H1 (cell line): ENCODE measurements at places on chromosomes 2 and 18. TPM values are rescaled to one million over a fixed set of nuclear protein-coding genes. Genes with fewer than 3 reads are reported as not detected.

DNA sequence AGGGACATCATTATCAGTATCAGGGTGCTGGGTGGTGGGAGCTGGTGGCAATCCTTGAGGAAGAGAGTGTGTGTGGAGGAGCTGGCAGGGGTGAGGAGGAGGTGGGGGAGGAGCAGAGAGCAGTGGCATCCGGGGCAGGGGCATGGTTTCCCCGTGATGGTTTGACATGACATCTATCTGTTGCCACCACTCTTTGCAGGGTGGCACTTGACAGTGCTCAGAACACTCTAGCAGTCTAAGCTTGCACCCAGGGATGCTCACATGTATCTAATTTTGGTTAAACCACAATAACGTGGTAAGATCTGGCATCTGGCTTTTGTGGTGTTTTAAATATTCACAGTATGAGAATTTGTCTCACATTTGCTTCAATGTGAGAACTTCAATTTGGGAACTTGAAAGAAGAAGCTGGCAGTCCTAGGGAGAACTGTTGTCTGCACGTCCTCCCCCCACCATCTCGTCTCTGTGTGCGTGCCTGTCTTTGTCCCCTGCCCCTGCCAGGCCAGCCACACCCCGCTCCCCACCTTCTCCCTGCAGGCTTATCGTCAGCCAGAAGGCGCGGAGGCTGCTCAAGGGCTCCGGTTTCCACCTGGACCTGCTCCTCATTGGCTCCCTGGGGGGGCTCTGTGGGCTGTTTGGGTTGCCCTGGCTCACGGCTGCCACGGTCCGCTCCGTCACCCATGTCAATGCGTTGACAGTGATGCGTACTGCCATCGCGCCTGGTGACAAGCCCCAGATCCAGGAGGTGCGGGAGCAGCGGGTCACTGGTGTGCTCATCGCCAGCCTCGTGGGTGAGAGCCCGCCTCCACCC, 11.7 kb downstream of the SLC4A3 start:
- no peak for DNase-seq
- H3K4me3 ChIP-seq: no peak overlapping the region
- no peak overlapping the region for H3K27ac ChIP-seq
- H3K27me3 ChIP-seq: no peaks in the 10 kb centered on the region; the same call in 1 of the 2 replicates
- no peaks in the 10 kb centered on the region for H3K4me1 ChIP-seq

DNA sequence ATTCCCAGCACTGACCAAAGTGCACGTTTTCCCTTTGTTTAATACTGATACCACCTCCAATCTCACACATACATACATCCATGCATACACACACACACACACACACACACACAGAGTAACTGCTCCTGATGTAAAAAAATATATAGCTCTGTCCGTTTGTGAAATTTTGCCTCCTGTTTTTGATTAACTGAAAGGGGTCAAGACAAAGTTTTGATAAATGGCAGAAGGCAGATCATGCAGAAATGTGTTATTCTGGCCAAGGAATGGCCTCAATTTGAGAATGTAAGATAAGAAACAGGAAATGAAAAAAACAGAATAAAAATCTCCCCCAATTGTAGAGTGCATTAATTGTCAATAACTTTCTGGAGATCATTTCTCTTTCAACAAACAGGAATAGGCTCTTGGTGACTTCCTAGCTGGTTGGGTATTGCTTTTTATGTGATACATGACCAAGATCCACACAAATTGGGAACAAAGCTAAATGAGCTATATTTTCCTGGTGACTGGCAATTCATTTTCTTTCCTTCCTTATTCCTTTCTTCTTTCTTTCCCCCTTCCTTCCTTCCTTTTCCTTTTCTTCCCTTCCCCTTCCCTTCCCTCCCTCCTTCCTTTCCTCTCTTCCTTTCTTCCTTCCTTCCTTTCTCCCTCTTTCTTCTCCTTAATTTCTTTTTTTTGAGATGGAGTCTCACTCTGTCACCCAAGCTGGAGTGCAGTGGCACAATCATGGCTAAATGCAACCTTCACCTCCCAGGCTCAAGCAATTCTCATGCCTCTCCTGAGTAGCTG, 88.9 kb upstream of the PMAIP1 start:
- no peaks in the 10 kb centered on the region for H3K4me1 ChIP-seq
- no peaks in the 10 kb centered on the region for H3K36me3 ChIP-seq

GRCh38 chr2:165193178-165193777, 10.6 kb downstream of the SCN3A start:
- H3K27me3 ChIP-seq: no peaks in the 10 kb centered on the region
- DNase-seq: no peak
- H3K36me3 ChIP-seq: no peaks in the 10 kb centered on the region
- no peak overlapping the region for H3K4me3 ChIP-seq
- no peak overlapping the region for H3K27ac ChIP-seq
- H3K4me1 ChIP-seq: peaks cover 2% of the 10 kb centered on the region; the same call in 1 of the 2 replicates

DNA sequence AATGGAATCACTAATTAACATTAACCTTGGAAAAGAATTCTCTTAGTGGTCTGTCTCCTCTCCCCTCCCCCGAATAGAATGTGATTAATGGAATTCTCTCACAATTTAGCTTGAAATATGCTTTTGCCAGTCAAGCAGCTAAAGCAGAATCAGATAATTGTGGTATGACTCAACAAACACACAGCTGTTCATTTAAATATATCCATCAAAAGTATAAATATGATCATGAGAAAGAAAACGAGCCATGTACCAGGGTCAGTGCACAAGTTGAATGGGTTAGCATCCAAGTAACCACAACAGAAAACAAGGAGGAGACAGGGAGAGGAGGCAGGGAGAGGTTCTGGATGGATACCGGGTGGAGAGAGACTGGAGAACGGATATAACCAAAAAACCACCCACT, 66.9 kb downstream of the ACVR1 start:
- H3K36me3 ChIP-seq: no peaks in the 10 kb centered on the region
- no peak overlapping the region; the same call in 1 of the 2 replicates for H3K27ac ChIP-seq
- H3K27me3 ChIP-seq: no peaks in the 10 kb centered on the region

GRCh38 chr2:16162491-16163040, 222.2 kb downstream of the MYCN start:
- peaks cover 10% of the 10 kb centered on the region for H3K4me1 ChIP-seq
- H3K36me3 ChIP-seq: no peaks in the 10 kb centered on the region
- DNase-seq: peak; percentile 2
- no peak overlapping the region for H3K4me3 ChIP-seq

GRCh38 chr18:8630546-8630945, 21.3 kb downstream of the RAB12 start:
- peaks cover 12% of the 10 kb centered on the region for H3K4me1 ChIP-seq
- DNase-seq: no peak
- H3K36me3 ChIP-seq: peaks cover 35% of the 10 kb centered on the region
- no peak overlapping the region for H3K4me3 ChIP-seq

- H3K4me3 ChIP-seq: no peak overlapping the region
- H3K4me1 ChIP-seq: peaks cover 10% of the 10 kb centered on the region
- DNase-seq: peak; percentile 37
These were observed 142.4 kb downstream of the NEDD4L start for GRCh38 chr18:58186258-58186948.

DNA sequence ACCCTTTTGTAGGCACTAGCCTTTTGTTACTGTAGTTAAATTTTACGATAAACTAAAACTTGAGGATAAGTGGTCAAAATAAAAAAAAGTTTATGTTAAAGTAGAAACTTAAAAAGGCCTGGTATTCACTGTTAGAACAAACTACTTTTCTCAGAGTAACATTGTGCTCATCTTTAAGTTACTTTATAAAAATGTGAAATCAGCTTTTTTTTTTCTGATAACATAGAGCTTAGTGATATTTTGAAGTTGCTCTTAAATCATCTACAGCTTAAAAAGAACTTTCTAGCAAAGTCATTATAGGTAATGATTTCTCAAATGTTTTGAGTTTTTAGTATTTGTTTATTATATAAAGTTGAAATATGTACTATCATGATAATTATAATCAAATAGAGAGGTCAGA, 125.3 kb downstream of the CAMKMT start:
- H3K27ac ChIP-seq: no peak overlapping the region
- no peak for DNase-seq
- peaks cover 1% of the 10 kb centered on the region for H3K27me3 ChIP-seq
- no peaks in the 10 kb centered on the region for H3K4me1 ChIP-seq
- no peak overlapping the region for H3K4me3 ChIP-seq
- no peaks in the 10 kb centered on the region for H3K36me3 ChIP-seq

DNA sequence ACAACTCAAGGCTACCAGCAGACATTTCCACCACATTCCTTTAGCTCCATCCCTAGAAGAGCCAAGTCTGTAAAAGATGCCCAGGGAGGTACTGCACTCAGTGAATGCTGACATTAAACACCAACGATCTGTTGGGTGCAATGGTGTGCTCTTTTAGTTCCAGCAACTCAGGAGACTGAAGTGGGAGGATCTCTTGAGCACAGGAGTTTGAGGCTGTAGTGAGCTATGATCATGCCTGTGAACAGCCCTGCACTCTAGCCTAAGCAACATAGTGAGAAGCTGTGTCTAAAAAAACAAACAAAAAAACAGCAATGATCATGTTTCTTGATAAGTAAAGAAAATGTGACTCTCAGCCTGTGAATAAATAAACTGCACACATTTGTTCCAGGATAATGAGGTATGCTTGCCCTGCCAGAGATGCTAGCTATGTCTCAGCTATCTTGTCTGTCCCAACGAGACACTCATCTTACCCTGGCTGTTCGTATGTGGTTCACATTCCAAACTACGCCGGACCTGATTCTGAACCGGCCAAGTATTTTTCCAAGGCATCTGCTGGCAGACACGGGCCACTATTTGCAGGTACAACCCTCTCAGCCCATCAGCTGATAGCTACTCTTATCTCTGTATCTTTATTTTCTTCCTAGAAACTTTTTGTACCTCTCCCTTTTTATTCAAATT, 21.8 kb downstream of the TMEM182 start:
- H3K4me3 ChIP-seq: no peak overlapping the region
- H3K27ac ChIP-seq: peak overlapping the region; percentile 14; the same call in 1 of the 2 replicates
- DNase-seq: no peak
- H3K36me3 ChIP-seq: no peaks in the 10 kb centered on the region
- H3K4me1 ChIP-seq: no peaks in the 10 kb centered on the region
- H3K27me3 ChIP-seq: no peaks in the 10 kb centered on the region

DNA sequence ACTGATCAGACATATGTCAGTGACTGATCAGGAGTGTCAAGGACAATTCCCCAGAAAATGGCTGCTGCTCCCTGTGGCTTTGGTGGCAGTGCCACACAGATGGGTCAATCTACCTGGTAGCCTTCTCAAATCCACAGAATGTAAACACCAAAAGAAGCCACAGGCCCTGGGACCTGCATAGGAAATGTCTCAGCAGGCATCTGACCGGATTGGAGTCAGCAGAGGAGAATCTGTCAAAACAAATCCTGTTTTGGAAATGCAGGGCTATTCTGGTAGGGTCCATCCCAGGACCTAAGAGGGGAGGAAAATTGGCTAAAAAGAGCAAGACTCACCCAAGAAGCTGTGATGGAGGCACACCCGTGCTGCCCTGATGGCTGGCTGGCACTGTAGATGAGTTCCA, 189.7 kb downstream of the TMEM247 start:
- DNase-seq: no peak
- H3K4me1 ChIP-seq: no peaks in the 10 kb centered on the region; the same call in 1 of the 2 replicates
- H3K4me3 ChIP-seq: no peak overlapping the region
- H3K27ac ChIP-seq: no peak overlapping the region
- H3K36me3 ChIP-seq: no peaks in the 10 kb centered on the region

DNA sequence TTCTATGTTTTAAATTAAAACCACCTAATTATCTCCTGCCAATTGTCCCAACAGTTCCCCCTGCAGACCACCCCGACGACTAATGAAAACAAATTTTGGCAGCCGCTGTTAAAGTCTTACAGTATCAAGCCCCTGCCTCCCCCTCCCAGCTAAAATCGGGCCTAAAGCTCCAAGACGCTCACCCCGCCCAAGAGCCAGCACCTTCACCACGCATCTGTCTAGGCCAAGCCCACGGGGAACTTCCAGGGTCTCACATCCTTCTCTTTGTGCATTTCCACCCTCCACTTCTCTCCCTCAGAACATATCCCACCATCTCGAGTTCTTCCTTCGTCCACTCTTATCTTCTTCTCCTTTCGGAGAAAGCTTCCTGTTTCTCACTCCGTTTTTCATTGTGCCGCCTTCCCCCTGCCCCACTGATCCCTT, 445 bp downstream of the PRPF40A start:
- peak overlapping the region; percentile 100 for H3K27ac ChIP-seq
- no peaks in the 10 kb centered on the region for H3K4me1 ChIP-seq
- H3K4me3 ChIP-seq: peak overlapping the region; percentile 97
- DNase-seq: no peak

- H3K27ac ChIP-seq: no peak overlapping the region
- H3K4me3 ChIP-seq: no peak overlapping the region
- DNase-seq: no peak
- H3K36me3 ChIP-seq: no peaks in the 10 kb centered on the region
These were observed 378.3 kb upstream of the SALL3 start for GRCh38 chr18:78601349-78601748.

GRCh38 chr2:28595323-28595722, 99.5 kb downstream of the PLB1 start:
- H3K27ac ChIP-seq: no peak overlapping the region
- peaks cover 3% of the 10 kb centered on the region for H3K4me1 ChIP-seq
- H3K36me3 ChIP-seq: no peaks in the 10 kb centered on the region
- no peaks in the 10 kb centered on the region for H3K27me3 ChIP-seq
- DNase-seq: no peak

DNA sequence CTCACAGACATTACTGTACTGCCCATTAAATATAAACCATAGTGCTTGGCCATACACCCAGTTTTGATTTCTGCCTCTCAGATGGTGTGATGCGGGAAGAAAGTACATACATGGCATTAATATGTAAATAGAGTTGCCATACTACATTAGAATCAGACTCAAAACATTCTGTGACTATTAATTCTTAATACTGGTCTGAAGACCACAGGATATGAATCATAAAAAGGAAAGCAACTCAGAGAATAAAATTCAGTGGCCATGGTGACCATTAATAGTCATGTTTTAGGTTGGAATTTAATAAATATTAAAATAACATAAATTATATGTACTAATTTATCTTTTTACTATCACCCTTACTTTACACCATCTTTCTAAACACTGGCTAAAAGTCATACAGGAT, 33.0 kb upstream of the WDR75 start:
- H3K4me3 ChIP-seq: no peak overlapping the region
- H3K4me1 ChIP-seq: no peaks in the 10 kb centered on the region
- H3K27me3 ChIP-seq: no peaks in the 10 kb centered on the region
- no peak overlapping the region for H3K27ac ChIP-seq
- DNase-seq: no peak

- H3K4me3 ChIP-seq: peak overlapping the region; percentile 56
- no peaks in the 10 kb centered on the region for H3K27me3 ChIP-seq
- DNase-seq: no peak
- no peaks in the 10 kb centered on the region for H3K36me3 ChIP-seq
These were observed 117.1 kb upstream of the STPG4 start for GRCh38 chr2:47272031-47272864.

- no peaks in the 10 kb centered on the region for H3K36me3 ChIP-seq
- H3K4me3 ChIP-seq: no peak overlapping the region
- H3K27me3 ChIP-seq: no peaks in the 10 kb centered on the region
- peaks cover 3% of the 10 kb centered on the region for H3K4me1 ChIP-seq
- DNase-seq: no peak
These were observed 10.6 kb downstream of the SCG2 start for GRCh38 chr2:223591596-223591995.

The DPP4 gene
- total RNA-seq: 3.1 and 3.3 TPM in 2 replicates

The SLC4A3 gene
- total RNA-seq: 6.5 and 7.4 TPM in 2 replicates

The DAW1 gene
- 0.84 and 1.4 TPM in 2 replicates for total RNA-seq

The COPS8 gene
- total RNA-seq: 59.3 and 61.3 TPM in 2 replicates

The RASGRP3 gene
- not detected in 2 replicates for total RNA-seq

The IMMT gene
- total RNA-seq: 103 and 105 TPM in 2 replicates

The EGR4 gene
- 0.20 TPM in 1 of 2 replicates, not detected in the other for total RNA-seq

The PLB1 gene
- 0.15 and 0.20 TPM in 2 replicates for total RNA-seq

The REG1B gene
- not detected in 2 replicates for total RNA-seq

The FAM237A gene
- total RNA-seq: not detected in 2 replicates

The RAX gene
- 0.52 and 0.80 TPM in 2 replicates for total RNA-seq

The CRACDL gene
- total RNA-seq: 0.07 and 0.50 TPM in 2 replicates

The KCNE4 gene
- 0.09 TPM in 1 of 2 replicates, not detected in the other for total RNA-seq

The NEU2 gene
- total RNA-seq: not detected in 2 replicates

The CHRNG gene
- not detected in 2 replicates for total RNA-seq
